ENCODE measurements at places on chromosomes 7 and 10.

DNA sequence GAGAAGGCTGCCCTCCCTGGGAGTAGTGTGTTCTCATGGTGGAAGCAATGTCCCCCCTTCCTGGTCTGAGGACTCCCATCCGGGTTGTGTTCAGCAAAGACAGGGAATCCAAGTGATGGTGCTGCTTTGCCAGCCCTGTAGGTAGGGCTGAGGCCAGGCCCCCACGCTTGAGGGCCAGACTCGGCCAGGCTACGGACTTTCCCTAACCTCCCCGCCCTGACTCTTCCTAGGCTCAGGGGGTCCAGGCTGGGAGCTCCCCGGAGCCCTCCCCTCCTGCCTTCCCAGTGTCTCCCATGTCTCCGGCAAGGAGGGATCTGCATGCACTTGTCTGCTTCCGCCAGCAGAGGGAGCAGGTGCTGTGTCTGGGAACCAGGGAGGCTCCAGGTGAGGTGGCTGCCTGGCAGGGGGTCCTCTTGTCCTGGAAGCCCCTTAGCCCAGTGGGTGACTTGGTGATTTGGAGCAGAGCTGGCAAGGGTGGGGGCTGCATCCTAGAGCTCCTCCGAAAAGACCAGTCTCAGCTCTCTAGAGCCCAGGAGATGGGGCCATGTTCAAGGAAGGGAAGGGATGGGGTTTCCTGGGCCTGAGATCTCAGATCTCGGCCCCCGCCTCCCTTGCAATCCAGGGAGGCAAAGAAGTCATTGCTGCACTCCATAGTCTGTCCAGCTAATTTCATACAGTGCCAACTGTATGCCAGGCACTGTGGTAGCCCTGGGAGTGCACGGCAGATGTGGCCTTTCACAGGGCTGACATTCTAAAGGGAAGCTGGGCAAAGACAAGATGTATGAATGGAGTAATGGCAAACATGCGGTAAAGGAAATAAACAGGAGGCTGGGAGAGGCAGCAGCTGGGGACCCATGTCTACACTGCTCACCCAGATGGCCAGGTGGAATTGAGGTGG lies 20.3 kb upstream of the SFRP5 start:
- DNase-seq = peak; percentile 37

- DNase-seq = no peak
Measured at GRCh38 chr7:100856871-100857282, 4.4 kb downstream of the SLC12A9 start.

DNA sequence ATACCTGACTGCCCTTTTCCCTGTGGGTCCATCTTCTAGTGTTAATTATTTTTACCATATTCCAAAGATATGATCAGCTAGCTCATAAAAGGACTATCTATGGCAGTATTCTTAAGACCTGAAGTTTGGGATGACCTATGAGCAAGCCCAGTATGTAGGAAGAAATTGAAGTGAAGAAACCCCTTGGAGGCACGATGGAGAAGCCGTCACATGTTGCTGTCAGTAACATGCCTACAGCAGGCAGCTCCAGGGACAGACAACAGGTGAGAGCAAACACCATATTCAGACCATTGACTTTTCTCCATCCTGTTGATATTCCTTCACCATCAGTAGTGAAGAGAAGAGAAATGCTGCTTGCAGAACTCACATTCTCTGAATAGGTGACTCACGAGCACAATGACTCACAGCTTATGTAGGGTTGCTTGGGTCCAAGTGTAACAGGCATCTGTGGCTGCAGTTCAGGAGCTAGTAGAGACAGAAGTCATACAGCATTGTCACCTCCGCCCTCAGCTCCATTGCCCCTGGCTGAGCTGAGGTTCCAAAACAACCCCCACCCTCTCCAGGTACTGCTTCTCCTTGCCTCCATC lies 8.4 kb upstream of the LYZL2 start:
- peak; percentile 95 for DNase-seq

GRCh38 chr7:37346761-37347160 lies 101.9 kb downstream of the ELMO1 start:
- DNase-seq = no peak

DNA sequence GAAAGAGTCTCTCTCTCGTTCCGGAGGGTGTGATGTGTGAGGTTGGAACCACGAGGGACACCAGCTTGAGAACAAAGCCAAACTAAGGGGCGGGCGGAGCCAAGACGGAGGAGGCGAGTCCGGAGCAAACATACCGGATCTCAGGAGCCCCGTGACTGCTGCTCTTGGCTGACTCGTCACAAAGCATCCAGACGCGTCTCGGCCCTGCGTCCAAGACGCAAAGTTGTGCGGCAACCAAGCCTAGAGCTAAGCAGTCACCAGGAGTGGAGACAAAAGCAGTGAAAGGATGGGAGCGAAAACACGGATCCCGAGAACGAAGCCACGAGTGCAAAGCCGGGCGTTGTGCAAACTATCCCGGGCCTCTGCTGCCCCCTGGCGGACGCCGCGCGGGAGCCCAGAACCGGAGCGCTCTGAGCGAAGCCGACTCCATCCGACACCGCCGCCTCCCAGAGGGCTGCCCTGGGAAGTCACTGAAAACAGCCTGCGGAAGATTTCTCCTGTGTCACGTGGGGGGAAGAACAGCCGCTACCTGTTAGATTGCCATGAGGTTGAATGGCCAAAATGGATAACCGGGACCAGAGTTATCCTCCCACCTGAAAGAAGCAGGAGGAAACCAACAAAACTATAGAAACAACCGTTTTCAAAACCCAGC lies 46.4 kb upstream of the TMEM72 start:
- peak; percentile 44 for DNase-seq

GRCh38 chr7:75630549-75630948 lies 108.2 kb downstream of the HIP1 start:
- DNase-seq = no peak

- DNase-seq = no peak
Measured at GRCh38 chr10:49560526-49560925, 21.6 kb upstream of the ERCC6 start.
